Stimulated activated CD8-positive, alpha-beta memory T cell treated with anti-CD3 and anti-CD28 coated beads, Interleukin-7, amount 100 ng/mL, for 24 hours (primary cell): ENCODE measurements at places on chromosomes 1 and 21.

DNA sequence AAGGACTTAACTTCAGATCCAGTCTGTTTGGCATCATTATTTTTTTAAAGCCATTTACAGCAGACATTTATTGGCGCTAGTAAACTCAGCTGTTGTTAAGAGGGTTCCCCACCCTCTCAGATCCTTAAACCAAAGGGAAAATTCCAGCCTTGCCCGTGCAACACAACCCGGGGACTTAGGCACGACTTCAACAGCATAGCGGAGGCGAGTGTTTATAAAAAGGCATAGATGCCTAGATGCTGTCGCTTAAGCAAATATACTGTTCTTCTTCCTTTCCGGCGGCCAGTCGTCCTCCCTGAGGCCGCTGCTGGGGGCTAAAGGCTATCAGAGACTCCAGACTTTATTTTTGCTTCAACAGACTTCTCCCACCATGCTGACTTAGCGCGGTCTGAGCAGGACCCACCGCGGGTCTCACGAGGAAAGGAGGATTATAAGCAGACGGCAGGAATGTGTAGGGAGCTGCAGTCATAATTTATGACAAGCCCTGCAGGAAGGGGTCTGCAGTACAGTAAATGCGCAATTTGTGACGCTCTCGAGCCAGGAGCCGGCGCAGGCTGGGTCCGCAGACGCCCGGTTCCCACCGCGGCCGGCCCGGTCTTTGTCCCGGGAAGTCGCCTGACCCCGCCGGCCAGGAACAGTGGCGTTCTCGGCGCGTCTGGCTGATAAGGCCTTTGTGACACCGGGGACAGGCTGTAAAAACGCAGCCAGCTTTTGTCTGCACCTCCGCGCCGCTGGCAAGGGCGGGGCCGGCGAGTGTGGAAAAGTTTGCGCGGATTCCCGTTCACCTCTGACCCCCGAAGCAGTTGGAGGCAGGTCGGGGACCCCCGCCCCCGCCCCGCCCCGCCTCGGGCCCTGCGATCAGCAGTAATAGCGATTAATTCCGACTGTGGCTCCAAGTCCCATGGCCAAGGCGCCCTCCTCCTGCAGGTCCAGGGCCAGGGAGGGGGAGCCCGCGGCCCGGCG is 61.2 kb upstream of the ARHGEF16 start:
- no peak for DNase-seq

DNA sequence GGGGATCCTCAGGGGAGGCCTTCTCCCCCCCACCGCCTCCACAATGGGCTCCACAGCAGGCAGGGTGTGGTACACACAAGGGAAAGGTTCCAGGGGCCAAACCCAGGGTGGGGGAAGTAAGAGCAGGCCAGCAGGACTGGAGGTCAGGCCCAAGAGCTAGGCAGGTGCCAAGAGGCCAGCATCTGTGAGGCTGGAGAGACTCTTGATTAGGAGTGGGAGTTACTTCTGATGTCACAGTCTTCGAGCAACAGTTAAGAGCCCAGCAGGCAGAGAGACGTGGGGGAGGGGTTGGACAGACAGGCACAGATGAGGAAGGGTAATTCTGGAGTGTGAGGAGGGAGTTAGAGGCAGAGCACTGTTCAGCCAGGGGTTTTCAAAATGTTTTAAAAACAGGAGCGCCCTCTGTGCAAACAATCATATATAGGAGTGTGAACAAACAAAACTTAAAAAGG is 55.8 kb downstream of the SLC9A1 start:
- DNase-seq, result no peak

DNA sequence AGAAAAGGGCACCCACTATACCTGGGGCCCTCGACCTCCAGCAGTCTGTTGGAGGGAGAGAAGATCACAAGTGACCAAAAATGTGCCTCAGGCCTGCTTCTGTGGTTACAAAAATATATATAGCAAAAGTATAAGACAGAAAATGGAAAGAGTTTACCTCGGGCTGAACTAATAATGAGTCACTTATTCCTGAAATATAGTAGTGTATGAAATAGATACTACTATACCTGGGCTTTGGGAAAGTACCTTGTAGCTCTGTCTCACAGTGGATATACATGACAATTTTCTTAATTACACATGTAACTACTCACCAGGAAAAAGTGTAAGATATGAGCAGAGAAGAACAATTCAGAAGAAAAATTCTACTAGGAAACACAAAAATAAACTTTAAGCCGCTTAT is 7.3 kb upstream of the APCS start:
- DNase-seq, result no peak

GRCh38 chr1:19476450-19477190 is 8.7 kb downstream of the CAPZB start:
- no peak for DNase-seq

DNA sequence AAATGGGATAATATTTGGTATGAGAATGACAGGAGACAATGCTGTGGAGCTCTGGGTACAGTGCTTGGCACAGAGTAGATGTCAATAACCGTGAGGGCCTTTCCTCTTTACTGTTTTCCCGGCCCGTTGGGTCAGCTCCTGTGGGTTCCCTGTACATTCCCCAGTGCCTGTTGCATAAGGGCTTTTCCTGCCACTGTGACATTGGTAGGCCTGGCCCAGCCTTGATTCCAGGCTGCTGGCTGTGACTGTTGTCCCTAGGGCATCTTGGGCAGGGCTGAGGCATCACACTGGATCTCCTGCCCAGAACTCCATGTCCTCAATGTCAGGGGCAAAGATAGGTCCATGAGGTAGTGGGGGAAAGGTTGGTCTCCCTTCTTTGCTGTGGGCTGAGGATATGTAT is 25.8 kb upstream of the MYCL start:
- no peak for DNase-seq

DNA sequence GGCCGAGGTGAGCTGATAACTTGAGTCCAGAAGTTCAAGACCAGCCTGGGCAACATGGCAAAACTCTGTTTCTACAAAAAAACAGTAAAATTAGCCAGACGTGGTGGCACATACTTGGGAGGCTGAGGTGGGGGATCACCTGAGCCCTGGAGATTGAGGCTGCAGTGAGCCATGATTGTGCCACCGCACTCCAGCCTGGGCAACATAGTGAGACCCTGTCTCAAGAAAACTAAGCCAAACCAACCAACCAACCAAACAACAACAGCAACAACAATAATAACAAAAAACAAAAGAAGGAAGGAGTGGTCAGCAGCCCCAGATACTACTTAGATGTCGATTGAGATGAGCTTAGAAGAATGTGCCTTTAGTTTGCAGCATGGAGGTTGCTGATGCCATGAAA is 47.7 kb downstream of the CENPF start:
- no peak for DNase-seq

- no peak for DNase-seq
These were observed 35.4 kb upstream of the FOXE3 start for GRCh38 chr1:47380699-47381098.

DNA sequence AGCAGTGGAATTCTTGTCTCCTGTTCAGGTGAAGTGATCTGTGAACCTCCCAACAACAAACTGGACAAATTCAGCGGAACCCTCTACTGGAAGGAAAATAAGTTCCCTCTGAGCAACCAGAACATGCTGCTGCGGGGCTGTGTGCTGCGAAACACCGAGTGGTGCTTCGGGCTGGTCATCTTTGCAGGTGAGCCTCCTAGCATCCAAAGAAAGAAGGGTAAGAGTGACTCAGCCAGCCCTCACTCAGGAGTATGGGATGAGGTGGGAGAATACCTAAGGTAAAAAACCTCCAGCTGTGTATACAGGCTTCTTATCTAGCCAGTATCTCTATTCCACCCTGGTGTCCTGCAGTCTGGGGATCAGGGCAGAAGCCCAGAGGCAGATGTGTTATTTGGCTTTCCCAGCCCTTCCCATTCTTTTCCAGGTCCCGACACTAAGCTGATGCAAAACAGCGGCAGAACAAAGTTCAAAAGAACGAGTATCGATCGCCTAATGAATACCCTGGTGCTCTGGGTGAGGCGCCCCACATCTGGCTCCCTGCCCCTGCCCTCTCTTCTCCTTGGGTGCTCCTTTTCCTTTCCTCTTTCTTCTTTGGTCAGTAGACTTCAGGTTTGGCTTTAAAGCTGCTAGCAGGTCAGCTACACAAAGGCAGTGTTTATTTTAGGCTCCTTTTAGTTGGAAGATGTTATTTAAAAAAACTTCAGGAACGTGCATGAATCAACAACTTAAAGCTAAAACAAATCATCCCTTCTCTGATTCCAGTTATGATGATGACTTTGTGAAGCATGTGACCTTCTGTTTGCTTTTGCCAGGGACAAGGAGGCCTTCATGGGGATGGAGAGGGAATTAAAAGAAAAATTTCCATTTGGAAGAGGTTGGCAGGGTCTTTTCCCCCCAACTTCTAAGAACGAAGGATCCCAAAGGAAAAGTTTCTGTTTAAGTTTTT is 9.0 kb downstream of the ATP8B2 start:
- DNase-seq, result no peak

- no peak for DNase-seq
These were observed 176.9 kb upstream of the FMN2 start for GRCh38 chr1:239914751-239915231.

GRCh38 chr1:230823426-230823825 is 44.9 kb downstream of the C1orf198 start:
- DNase-seq, result no peak

DNA sequence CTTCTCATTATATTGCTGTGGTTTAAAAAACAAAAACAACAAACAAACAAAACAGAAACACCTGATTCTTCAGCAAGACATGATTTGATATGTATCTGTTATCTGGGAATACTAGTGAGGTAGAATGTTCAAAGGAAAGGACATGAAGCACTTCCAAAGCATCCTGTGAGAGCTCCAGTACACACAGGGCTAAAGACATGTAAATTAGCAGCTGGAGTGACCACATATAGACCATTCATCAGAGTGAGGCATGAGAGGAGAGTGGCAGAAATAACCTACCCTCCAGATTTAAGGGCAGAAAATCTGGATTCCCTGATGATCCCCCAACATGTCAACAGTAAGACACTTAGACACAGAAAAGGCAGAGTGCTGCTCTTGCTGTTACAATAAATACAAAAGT is 260.5 kb upstream of the CHRM3 start:
- no peak for DNase-seq

GRCh38 chr1:67347688-67348472 is 40.2 kb downstream of the IL12RB2 start:
- DNase-seq, result no peak

- DNase-seq, result no peak
These were observed 4.2 kb upstream of the DNAJC28 start for GRCh38 chr21:33495743-33496142.

DNA sequence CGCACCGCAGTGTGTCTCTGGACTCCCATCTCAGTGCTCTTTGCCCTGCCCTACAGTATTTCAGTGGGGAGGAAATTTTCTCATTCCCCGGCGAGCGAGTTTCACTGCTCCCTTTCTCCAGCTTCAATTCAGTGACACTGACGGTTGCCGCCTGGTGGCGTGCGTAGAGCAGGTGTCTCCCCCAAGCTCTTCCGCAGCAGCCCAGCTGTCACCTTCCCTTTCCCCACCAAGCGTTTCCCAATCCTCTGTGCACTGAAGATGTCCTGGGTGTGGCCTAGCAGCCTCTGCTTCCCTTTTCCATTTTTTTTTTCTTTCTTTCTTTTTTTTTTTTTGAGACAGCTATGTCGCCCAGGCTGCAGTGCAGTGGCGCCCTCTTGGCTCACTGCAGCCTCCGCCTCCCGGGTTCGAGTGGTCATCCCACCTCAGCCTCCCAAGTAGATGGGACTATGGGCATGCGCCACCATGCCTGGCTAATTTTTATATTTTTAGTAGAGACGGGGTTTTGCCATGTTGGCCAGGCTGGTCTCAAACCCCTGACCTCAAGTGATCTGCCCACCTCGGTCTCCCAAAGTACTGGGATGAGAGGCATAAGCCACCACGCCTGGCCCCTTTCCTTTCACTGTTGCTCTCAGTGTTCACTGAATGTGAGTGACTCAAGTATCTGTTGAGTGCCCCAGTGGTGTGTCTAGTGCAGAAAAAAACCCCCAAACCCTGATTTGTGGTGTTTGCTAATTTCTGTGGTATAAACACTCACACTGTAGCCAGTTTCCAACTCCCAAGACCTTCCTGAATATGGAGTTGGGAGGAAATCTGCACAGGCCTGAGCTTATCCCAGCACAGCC is 30.1 kb downstream of the TNFRSF1B start:
- DNase-seq, result no peak

DNA sequence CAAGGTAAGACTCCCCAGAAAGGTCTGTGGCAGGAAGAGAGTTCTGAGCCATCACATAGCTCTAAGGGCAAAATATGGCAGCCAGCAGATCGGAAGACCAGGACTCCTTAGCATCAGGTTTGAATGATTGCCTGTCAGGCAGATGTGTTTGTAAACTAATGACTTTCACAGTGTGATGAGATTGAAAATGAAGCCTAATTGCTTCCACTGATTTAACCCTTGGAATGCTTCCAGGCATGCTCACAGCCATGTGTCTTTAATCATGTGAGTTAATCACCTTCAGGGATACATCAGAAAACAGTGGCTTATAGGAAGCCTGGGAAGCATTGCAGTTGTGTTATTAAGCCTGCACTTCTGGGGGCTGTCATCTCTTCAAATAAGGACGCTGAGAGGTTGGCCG is 82.8 kb downstream of the LRRC53 start:
- no peak for DNase-seq

DNA sequence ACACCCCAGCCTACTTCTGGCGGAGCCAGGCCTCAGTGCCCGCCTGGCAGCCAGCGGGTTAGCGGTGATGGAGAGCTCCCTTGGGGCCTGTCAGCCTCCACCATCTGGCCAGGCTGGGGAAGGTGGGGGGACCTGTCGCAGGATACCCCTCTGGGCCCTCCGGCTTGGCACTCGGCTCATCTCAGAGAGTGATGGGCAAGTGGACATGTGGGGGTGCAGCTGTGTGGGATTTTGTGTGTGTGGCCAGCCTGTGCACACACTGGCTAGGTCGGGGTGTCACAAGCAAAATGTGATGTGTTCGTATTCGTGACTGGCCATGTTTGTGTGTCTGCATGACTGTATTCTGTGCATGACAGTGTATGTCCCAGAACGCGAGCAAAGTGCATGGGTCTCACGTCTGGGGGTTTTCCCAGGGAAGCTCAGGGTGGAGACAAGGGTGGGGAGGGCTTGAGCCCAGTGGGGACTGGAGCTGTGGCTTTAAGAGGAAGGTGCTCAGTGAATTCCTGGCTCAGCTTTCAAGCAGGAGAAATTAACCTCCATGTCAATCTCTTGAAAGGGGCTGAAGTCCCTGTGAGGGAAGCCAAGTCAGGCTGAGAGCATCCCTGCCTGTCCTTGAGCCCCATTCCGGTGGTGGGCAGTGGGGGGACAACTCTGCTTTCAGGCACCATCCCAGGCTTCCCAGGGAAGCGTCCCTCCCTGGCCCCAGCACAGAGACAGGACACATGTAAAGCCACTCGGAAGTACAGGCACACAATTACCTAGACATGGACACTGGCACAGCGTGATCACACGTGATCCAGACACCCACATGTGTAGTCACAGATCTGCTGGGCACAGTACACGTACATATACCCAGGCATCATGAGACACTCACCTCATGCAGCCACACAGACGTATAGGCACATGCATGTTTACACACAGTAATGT is 21.1 kb upstream of the ADGRB2 start:
- no peak for DNase-seq

- DNase-seq, result no peak
These were observed 70.7 kb downstream of the LGR6 start for GRCh38 chr1:202264300-202264699.

GRCh38 chr1:216368249-216368648 is 55.0 kb downstream of the USH2A start:
- DNase-seq, result no peak
